ENCODE measurements at places on chromosomes 3 and 15. TPM values are rescaled to one million over a fixed set of nuclear protein-coding genes. Genes with fewer than 3 reads are reported as not detected.

- no peak for DNase-seq
Observed at GRCh38 chr15:90481023-90481422, 48.7 kb upstream of the CRTC3 start.

GRCh38 chr3:52313774-52314188 is 2.3 kb upstream of the DNAH1 start:
- peak; percentile 69 for DNase-seq

DNA sequence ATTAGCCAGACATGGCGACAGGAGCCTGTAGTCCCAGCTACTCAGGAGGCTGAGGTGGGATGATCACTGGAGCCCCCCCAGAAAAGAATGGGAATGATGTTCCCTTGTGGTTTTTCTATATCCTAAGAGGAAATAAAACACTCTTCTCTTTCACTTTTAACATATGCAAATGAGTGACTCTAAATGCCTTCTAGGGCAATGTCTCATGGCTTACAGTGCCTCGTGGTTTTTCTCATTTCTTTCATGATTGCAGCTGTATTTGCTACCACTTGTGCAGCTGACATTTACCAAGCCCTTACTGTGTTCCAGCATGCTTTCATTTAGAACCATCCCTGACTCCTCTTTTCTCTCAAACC is 26.4 kb downstream of the STOML1 start:
- DNase-seq: peak; percentile 70

DNA sequence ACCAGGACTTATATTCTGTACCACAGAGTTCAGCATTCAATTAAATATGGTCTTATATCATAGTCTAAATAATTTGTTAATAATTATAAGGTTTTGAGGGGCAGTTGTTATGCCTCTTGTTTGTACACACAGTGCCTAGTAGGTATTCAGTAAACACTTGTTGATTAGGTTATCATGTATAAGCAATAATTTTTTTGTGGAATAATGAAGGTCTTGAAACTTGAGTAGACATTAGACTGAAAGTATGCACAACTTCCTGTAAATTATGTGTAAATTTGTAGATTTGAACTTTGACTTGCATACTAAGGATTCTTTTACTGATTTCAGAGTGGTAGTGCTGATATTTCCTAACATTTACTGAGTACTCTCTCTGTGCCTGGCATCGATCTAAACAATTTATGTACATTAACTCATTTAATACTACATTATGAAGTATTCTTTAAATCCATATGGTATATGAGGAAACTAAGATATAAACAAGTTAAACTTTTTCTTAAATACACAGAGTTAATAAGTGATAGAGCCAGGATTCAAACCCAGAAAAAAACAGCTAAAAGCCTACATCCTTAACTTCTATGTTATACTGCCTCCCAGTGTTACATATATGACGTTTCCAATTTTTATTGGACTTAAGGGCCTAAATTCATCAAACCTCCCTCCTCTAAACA is 65.1 kb downstream of the GLCE start:
- DNase-seq: peak; percentile 16

DNA sequence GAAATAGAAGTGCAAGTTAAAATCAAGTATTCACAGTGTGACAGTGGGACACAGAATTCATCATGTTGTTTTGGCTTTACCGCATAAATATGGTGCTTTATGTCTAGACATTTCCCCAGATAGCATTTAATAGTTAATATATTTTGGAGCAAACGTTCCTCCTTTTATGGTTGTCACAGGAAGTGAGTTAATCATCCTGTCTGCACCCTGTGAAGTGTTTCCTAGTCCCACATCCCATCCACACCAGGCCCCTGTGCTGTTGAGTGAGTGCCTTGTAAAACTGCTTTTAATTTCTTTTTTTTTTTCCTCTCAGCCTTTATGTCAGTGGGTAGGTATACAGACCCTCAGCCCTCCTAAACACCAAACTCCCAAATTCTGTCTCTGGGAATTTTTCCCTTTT is 393.7 kb downstream of the FEZF2 start:
- DNase-seq: peak; percentile 7

DNA sequence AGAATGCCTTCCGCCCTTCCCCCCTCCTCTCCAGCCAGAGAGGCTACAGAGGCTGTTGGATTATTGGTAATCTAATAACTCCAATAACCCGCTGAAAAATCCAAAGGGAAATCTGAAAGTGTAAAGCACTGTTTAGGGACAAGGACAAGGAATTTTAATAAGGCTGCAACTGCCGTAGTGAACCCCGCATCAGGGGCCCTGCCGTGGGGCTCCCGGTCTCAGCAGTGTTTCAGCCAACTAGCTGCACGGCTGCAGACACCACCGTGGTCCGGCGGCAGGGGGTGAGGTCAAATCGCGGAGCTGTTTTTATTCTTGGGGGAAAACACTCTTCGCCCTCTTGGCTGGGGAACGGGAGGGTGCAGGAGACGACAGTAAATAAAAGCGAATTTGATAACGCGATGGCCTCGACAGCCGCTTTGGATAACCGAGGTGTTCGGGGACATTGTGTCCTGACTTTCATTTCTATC is 6.1 kb downstream of the BCL6 start:
- DNase-seq: no peak

DNA sequence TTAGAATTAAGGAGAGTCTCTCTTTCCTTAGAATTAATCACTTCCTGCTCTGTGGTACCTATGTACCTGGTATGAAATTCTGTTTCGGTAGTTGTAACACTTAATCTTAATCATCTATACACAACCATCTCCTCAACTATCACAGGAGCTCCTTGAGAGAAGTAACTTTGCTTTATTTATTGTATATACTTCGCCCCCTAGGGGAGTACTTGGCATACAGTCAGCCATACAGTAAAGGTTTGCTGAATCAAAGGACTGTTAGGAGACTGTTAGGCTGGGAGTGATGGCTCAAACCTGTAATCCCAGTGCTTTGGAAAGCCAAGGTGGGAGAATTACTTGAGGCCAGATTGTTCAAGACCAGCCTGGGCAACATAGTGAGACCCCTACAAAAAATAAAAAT is 44.7 kb downstream of the RORA start:
- no peak for DNase-seq

DNA sequence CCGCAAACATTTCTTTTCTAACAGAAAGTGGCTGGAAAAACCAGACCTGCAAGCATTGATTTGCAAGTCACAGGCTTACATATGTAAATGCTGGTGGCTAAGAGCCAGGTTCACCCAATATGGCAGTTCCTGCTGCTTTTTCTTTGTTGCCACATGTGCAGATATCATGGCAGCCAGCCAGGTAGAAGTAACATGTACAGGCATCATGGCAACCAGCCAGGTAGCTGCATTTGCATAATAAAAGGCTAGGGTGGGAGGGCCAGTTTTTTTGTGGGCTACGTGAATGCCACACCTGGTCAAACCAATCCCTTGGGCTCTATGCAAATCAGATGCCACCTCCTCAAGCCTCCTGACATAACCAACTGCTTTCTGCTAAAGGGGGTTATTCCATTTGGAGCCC is 2.8 kb upstream of the SMCO1 start:
- DNase-seq: peak; percentile 27

- DNase-seq: peak; percentile 27
Observed at GRCh38 chr15:70091726-70092463, 5.8 kb downstream of the TLE3 start.

DNA sequence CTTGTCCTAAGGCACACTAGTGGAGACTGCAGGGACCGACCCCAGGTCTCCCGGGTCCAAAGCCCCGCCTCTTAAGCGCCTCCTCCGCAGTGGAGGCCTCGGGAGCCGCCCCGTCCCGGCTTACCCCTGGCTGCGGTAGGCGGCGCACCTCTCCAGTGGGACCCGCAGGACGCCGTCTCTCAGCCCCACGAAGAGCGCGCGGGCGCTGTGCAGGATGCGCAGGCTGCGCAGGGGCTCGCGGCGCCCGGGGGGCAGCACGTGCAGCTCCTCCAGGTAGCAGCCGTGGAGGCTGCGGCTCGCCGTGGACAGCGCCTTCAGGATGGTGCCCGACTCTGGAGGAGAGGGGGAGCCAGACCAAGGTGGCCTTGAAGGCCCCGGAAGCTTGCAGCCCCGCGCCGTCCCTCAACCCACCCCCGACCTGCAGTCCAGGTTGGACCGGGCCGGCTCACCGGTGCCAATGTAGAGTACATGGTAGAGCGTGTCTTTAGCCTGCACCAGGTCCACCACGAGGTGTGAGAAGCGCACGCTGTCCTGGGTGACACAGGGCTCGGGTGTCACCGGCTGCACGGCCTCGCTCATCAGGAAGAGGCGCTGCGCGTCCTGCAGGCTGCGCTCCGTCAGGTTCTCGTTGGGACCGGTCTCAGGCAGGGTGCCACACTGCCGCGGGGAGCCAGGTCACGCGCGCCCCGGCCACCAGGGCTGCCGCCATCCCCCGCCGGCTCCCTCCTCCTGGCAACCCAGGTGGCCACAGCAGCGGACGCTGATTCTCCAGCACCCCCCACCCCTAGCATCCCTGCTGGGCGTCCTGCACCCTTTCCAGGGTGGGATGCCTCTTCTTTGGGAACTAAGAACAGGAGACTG is 105.5 kb downstream of the SEMA5B start:
- no peak for DNase-seq

DNA sequence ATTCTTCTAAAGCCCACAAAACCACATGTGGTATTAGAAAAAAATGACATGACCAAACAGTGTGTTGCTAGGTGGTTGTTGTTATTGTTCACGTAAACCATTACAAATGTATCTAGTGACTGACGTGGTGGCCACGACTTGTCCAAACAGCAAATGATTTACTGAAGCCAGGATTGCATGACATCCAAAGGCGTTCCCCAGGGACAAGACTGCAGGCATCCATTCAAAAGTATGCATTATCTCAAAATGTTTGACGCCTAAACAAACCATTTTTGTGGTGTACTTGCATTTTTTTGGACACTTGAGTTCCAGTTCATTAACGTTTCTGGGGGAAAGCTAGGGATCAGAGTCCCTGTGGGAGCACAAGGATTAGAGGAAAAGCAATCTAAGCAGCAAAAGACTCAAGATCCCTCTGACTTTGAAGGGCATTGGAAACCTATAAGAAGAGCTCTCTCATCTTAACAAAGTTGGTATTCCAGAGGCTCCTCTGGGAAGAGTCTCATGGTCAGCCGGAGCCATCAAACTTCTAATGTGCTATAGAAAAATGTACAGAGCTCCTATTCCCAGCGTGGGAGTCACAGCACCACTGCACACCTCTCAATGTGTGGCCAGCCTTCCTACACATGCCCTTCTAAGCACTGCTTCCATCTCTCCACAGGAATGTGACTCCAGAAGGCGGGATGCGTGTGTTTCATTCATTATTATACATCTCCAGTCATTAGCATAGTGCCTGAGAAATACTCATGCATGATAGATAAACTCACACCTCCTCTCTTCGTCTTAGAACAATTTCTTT is 62.9 kb downstream of the FBN1 start:
- DNase-seq: peak; percentile 95

DNA sequence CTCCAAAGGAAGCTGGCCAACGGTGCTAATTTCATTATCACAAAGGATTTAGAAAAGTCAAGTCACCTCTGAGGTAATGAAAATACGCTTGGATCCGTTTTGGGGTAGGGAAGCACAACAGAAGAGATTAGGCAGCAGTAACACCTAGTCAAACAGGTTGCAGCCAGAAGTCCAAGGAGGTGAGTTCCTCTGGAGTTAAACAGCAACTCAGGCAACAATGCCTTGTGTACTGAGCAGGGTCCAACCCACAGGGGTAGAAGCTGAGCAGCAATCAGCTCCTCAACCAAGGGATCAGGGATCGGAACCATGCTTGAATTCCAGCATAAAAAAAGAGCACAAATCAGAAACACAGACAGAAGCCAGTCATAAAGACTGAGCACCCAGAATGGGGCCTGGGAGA is 88.1 kb upstream of the SPRED1 start:
- no peak for DNase-seq

DNA sequence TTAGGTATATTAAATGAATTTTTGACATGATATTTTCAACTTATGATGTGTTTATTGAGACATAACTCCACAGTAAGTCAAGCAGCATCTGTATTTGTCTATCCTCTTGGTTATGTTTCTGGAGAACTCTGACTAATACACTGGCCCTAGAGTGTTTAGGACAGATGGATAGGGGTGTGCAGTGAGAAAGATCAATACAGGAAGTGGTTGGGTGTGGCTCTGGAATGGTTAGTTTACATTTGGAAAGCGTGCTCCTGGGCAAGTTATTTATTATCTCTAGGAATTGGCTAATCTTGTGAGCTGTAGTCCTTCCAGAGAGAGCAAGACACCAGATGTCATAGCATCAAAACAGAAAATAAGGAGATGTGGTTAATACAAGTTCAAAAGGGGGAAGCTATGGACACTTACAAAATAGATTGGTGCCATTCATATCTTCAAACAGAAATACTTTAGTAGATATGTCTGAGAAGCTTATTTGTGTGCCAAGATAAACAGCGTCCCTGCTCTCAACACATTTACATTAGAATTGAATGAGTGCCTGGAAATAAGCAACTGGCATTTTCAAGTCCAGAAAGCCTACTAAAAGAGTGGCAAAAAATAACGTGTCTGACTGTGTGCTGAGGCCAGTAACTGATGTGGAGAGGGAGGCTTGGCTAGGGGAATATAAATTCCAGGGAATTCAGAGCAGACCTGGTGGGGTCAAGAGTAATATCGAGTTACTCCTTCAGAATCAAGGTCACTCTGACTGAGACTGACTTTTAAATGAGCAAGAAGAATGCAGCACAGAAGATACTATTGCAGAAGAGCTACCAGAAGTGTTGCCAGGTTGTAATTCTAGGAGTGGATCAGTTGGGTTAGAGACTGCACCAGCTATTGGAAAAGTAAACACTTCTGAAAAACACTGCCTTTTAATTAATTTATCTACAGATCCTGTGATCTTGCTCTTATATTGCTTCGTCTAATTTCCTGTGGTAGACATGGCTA is 33.4 kb upstream of the PLAAT1 start:
- DNase-seq: no peak

Gene GOLGA6L2
- not detected for total RNA-seq

Gene GRK7
- total RNA-seq: not detected

Gene HRG
- not detected for total RNA-seq

Gene RPSA
- total RNA-seq: 933 TPM

Gene LINGO1
- not detected for total RNA-seq

Gene HES1
- 31.4 TPM for total RNA-seq

Gene EPM2AIP1
- total RNA-seq: 8.1 TPM

Gene SAMD7
- total RNA-seq: not detected

Gene HYAL1
- not detected for total RNA-seq
